AG08396 (cell line): ENCODE measurements at places on chromosomes 16 and 17.
A peak's percentile ranks its signal among the peaks of the same experiment; 100 is the strongest.

DNA sequence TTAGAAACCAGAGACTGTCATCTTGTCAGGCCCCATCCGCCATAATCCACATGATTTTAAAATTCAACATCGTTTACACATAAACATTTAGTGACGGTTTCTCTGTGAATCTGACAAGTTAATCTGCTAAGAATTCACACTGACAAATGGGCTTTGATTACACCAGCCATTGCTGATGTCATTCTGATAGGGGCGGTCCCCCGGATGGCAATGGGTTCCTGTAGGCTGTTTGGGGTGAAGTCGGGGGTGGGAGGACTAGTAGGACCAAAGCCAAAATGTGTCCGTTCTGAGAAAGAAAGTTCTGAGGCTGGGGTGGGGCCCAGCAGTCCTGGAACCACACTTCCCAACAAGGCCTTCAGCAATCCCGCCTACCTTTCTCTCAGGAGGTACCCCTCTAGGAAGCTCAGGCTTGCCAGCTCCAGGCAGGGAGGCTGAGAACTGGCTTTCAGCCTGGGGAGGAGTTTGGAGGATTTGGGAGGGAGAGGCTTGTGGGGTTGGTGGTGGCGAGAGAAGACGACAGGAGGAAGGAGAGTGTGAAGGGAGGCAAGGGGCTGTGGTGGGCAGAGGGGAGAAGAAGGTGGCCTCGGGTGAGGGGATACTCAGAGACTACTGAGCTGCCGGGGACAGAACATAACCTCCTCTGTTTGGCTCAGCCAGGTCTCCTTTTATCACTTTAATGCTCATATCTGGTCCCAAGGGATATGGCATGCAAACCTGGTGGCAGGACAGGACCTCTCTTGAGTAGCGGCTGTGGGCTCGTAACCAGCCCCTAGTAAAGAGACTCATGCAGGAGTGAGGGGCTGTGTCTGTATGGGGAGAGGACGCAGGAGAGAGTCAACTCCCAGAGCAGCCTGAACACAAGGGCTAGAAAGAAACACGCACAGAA is 8.6 kb downstream of the HIC1 start:
- DNase-seq, result no peak

DNA sequence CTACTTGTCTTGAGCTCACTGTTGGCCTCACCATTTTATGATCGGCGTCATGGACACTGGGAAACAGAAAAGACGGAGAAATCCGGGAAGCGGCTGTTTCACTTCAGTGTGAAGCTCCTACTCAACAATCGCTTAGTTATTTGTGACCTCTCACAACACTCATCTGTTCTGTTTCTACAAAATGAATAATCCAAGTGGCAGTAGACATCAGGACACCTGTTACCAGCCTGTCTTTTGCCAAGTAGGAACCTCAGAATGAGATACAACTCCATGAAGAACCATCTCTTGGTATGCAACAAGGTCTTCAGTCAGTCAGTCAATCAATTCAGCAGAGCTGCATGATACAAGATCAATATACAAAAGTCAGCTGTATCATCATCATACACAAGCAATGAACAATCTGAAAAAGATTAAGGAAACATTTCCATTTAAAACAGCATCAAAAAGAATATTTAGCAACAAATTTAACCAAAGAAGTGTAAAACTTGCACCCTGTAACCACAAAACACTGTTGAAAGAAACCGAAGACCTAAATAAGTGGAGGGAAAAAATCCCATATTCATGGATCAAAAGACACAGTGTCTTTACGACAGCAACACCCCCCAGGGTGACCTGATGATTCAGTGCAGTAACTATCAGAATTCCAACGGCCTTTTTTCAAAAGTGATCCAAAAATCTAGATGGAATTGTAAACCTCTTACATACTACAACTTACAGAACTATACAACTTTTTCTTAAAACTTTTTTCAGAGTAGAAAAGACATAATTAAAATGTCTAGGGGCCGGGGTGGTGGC is 63.4 kb downstream of the ANKRD11 start:
- DNase-seq, result no peak

- no peak for DNase-seq
These were observed 104.7 kb downstream of the PITPNC1 start for GRCh38 chr17:67481808-67482207.

DNA sequence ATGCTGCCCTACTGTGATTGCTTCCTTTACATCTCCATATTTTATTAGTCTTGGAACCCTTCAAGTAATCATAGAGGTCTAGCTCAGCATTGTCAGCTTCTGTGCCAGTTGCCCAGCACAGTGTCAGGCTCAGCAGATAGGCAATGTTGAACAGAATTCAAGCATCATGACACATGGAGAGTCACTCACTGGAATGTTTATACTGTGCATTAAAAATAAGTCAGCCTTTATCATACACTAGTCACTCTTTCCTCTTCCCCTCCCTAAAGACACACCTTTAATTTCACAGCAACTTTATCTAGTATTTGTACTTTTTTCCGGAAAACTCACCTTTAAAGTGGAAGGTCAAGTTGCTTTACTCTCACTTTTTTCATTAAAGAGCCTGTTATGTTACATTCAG is 253.8 kb upstream of the CDH11 start:
- DNase-seq, result peak; percentile 18

- DNase-seq, result peak; percentile 8
These were observed 71.1 kb downstream of the METRNL start for GRCh38 chr17:83150369-83151055.

GRCh38 chr17:42413464-42414040 is 9.5 kb downstream of the CAVIN1 start:
- no peak for DNase-seq

GRCh38 chr17:5437721-5438317 is 1.1 kb downstream of the C1QBP start:
- peak; percentile 51 for DNase-seq

GRCh38 chr16:55101026-55101425 is 170.4 kb downstream of the IRX5 start:
- DNase-seq, result no peak

- no peak for DNase-seq
These were observed 19.0 kb downstream of the GRB2 start for GRCh38 chr17:75386430-75386829.

DNA sequence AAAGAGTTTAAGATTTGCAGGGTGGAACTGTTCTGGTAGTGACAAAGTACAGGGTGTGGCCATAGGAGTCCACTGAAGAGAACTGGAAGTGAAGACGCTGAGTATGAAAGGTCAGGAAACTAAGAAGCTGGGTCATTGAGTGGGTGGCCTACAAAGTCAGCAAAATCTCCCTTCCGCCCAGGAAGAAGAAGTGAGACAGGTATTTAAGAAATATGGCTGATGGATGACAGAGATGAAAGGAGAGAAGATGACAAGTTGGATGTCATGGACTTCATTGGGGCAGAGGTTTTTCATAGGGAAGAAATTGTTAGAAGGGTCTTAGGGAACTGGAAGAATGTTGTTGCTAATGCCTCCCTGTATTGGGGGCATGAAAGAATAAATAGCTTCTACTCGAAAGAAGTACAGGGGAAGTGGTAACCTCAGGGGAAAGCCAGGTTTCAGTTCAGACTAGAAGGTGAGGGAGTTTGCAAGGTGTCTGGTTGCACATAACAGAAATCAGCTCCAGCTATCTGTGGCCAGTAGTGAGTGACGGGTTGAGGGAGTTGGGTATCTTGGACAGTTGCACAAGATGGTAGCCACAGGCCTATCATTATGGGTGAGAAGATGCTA is 33.6 kb upstream of the MED13 start:
- DNase-seq, result no peak

DNA sequence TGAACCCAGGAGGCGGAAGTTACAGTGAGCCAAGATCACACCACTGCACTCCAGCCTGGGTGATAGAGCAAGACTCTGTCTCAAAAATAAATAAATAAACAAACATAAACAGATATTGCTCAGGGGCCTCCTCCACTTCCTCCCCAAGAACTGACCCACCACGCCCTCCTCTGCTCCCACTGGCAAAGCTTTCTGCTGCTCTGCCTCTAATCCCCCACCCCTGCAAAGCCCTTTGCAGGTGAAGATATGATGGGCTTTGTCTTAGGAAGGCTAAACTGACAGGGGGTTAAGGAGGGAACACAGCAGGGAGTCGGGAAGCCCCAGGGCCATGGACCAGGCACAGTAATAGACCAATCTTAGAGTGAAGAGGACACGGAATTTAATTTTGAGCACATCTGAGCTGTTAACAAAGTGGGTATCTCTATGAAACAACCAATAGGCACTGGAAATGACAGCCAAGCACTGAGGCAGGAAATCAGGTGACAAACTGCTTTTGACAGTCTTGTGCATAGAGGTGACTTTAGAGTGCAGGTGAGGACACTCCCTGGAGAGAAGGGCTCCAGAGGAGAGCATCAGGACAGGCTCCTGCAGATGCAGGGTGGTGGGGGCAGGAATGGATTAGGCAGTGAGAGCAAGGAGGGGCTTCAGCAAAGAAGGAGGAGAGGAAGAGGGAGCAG is 6.4 kb upstream of the CD300LD start:
- DNase-seq, result no peak

DNA sequence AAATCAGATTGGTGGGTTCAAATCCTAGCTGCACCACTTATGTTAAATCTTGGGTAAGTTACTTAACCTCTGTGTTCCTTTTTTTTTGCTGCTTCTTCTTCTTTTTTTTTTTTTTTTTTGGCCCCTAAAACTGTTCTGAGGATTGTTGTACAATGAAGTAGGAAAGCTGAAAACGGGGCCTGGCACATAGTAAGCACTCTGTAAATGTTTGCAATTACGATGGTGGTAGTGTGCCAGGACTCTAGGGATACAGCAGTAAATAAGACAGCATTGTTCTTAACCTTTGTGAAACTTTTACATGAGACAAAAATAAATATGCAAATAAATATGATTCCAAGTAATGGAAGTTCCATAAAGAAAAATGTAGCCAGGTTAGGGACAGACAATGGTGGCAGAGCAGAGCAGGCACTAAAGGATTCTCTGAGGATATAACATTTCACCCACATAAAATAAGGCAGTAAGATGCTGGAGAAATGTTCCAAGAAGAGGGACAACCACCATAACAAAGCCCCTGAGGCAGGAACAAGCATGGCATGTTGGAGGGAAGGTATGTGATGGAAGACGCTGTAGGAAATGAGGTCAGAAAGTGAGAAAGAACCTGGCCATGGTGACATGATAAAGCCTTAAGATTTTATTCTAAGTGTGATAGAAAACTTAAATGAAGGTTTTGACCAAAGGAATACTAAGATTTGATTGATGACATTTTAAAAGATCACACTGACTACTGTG is 127.3 kb downstream of the NLK start:
- no peak for DNase-seq

- DNase-seq, result no peak
These were observed 15.5 kb downstream of the BANP start for GRCh38 chr16:87966685-87967185.

DNA sequence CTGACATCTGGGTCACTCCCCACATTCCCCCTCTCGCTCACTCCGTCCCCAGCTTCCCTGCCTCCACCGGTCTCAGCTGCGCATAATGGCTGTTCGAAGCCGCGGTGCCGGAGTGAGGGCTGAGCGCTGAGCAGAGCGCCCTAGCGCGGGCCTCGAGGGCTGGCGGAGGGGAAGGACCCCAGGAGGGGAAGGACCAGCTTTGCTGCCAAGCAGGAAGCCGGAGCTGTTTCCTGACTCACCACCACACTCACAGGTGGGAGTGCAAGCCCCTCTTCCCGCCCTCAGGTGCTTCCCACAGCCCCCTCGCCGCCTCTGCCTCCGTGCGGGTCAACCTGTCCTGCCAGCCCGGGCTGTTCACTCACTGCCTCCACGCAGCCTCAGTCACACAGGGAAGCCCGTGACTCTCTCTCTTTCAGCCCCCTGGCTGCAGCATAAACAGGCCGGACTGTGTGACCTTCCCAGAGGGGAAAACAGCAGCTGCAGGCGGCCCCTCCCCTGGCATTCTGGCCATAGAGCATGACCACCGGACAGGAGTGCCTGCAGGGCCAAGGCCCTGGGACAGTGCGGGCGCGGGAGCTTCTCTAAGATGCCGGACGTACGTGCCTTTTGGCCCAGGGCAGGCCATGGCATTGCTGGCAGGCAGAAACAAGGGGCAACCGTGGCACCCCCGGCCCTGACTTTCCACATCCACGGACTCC is 23.7 kb downstream of the SLC43A2 start:
- no peak for DNase-seq

- DNase-seq, result no peak
These were observed 47.4 kb upstream of the CACNG3 start for GRCh38 chr16:24208710-24209109.

DNA sequence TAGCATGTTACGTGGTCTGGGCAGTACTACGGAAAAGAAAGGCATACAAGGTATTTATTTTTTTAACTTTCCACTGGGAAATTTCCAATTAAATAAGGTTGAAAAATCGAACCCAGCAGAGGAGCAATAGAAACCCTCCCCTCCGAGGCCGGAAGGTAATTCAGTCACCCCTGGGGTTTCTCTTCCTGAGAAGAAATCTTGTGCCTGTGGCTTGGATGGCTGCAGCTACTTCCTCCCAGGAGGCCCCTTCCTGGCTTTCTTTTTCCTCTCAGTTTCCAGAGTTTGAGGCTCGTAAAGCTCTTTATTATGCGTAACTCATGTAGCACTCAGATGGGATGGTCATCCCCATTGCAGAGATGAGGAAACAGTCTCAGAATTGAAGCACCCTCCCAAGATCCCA is 140.3 kb downstream of the ASIC2 start:
- no peak for DNase-seq

DNA sequence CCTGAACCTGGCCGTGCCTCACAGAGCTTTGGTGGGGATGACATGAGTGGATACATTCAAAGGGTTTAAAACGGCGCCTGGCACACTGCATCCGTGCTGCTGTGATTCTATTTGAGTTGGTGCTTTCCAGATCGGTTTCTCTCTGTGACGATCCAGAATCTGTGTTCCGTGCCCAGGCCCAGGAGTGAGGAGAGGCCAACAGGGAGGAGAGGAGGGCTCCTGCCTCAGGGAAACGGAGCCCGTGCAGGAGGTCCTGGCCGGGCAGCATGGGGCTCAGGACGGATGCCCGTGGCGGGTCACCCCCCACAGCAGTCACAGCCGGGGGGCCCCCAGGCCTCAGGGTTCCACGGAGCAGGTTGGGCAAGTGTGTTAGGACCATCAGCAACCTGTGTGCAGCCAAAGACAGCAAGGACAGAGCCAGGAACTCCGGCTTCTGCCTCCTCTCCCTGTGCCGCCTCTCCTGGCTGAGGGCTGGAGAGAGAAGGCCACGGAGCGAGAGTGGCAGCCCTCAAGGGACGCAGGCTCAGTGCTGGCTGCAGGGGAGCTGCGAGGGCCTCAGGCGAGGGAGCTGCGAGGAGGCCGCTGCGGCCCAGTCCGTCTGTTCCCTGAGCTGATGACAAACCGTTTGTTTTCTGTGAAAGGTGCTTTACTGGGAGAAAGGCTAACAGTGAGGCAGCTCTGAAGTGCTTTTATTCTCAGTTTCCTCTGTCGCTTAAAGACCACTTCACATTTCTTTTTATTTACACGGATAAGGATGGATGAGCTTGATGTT is 99.3 kb downstream of the METRNL start:
- no peak for DNase-seq

DNA sequence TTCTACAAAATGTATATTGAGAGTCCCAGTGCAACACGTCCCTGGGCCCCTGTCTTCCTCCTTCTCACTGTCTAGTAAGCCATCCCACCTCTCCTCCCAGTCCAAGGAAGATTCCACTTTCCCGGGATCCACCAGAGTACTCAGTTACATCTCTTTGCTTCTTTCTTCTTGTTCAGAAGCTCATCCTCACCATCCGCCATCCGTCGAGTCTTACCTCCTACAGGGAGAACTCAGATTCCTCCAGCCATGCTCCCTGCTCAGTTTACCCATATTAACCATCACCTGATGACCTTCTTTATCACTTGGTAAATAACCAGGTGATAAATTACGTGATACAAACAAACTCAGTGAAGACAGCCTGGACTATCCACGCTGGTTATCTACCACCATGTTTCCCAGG is 57.1 kb downstream of the CYTH1 start:
- no peak for DNase-seq

GRCh38 chr17:17816240-17816814 is 20.5 kb downstream of the SREBF1 start:
- DNase-seq, result no peak
